ENCODE measurements at places on chromosomes 2 and 18. TPM values are rescaled to one million over a fixed set of nuclear protein-coding genes. Genes with fewer than 3 reads are reported as not detected.

- no peaks in the 10 kb centered on the region for H3K27me3 ChIP-seq
- no peak for DNase-seq
- no peak overlapping the region for H3K4me3 ChIP-seq
- no peaks in the 10 kb centered on the region for H3K4me1 ChIP-seq
Observed at GRCh38 chr2:165617741-165618481, 148.4 kb downstream of the CSRNP3 start.

GRCh38 chr2:188571543-188572303, 280.0 kb downstream of the GULP1 start:
- H3K4me3 ChIP-seq, result no peak overlapping the region
- no peaks in the 10 kb centered on the region for H3K4me1 ChIP-seq
- peak; percentile 6 for DNase-seq
- H3K27ac ChIP-seq, result no peak overlapping the region

- H3K4me3 ChIP-seq, result no peak overlapping the region
- DNase-seq, result peak; percentile 63
- no peaks in the 10 kb centered on the region for H3K27me3 ChIP-seq
- peaks cover 15% of the 10 kb centered on the region for H3K4me1 ChIP-seq
Observed at GRCh38 chr2:238952261-238952919, 104.5 kb downstream of the TWIST2 start.

- H3K4me1 ChIP-seq, result peaks cover 7% of the 10 kb centered on the region
- DNase-seq, result no peak
Observed at GRCh38 chr2:127139766-127140165, 32.8 kb upstream of the BIN1 start.

DNA sequence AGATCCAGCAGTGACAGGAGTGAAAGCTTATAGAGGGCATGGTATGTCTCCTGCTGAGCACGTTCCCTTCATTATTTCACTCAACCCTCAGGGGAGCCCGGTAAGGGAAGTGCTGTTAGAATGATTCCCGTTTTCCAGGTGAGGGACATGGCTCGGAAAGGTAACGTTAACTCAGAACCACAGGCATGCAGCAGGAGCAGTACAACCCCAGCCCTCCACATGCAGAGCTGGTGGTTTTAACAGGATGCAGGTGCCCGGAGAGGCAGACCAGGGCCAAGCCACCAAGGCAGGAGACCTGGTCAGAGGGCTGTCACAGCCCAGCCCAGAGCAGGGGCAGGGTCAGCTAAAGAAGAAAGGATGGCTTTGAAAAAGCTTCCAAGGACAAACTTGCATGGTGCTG, 268.5 kb downstream of the SH3BP4 start:
- H3K27me3 ChIP-seq, result no peaks in the 10 kb centered on the region
- no peak overlapping the region for H3K4me3 ChIP-seq
- H3K27ac ChIP-seq, result no peak overlapping the region
- no peaks in the 10 kb centered on the region for H3K36me3 ChIP-seq
- DNase-seq, result no peak

DNA sequence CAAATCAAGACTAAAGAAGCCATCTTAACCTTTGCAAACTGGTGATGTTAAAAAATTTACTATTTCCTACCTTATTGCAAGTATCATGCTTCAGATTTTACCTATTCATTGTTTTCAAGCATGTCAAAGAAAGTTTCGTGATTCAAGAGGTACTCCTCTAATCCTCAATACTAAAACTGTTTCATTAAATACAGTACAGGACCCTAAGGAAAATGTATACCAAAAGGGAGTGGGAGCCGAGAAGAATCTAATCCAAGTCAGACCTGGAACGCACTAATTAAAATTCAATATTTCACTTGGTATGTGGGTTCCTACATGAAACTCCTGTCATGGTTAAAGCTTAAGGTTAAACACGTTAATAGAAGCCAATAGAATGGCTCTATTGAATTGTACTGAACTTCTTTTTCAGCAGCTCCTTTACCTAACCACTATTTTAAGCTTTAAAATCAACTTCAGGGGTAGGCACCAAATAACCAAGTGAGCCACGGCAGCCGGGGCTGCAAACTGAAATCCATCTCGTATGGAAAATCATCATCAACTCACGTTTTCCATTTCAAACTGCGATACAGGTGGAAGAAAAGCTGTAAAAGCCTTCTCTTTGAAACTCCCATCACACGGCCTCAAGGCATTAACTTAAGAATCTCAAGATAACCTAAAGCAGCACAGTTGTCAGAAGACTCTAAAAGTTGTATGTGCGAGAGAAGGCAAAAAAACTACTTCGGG, 188.8 kb downstream of the ZEB2 start:
- peak overlapping the region; percentile 50 for H3K4me3 ChIP-seq
- H3K27ac ChIP-seq, result peak overlapping the region; percentile 90
- H3K4me1 ChIP-seq, result no peaks in the 10 kb centered on the region
- H3K36me3 ChIP-seq, result no peaks in the 10 kb centered on the region
- DNase-seq, result peak; percentile 15

- DNase-seq, result peak; percentile 49
- H3K4me3 ChIP-seq, result no peak overlapping the region
- H3K27ac ChIP-seq, result no peak overlapping the region
- no peaks in the 10 kb centered on the region for H3K36me3 ChIP-seq
- no peaks in the 10 kb centered on the region for H3K4me1 ChIP-seq
Observed at GRCh38 chr18:75581336-75582131, 154.0 kb upstream of the SMIM21 start.

GRCh38 chr2:1910592-1911246, 166.4 kb upstream of the PXDN start:
- no peak for DNase-seq
- H3K36me3 ChIP-seq, result no peaks in the 10 kb centered on the region
- H3K27me3 ChIP-seq, result no peaks in the 10 kb centered on the region
- no peak overlapping the region for H3K4me3 ChIP-seq

- DNase-seq, result no peak
- no peak overlapping the region for H3K27ac ChIP-seq
- H3K4me3 ChIP-seq, result no peak overlapping the region
- no peaks in the 10 kb centered on the region for H3K36me3 ChIP-seq
- no peaks in the 10 kb centered on the region for H3K4me1 ChIP-seq
- H3K27me3 ChIP-seq, result no peaks in the 10 kb centered on the region
Observed at GRCh38 chr2:609881-610280, 67.3 kb downstream of the TMEM18 start.

DNA sequence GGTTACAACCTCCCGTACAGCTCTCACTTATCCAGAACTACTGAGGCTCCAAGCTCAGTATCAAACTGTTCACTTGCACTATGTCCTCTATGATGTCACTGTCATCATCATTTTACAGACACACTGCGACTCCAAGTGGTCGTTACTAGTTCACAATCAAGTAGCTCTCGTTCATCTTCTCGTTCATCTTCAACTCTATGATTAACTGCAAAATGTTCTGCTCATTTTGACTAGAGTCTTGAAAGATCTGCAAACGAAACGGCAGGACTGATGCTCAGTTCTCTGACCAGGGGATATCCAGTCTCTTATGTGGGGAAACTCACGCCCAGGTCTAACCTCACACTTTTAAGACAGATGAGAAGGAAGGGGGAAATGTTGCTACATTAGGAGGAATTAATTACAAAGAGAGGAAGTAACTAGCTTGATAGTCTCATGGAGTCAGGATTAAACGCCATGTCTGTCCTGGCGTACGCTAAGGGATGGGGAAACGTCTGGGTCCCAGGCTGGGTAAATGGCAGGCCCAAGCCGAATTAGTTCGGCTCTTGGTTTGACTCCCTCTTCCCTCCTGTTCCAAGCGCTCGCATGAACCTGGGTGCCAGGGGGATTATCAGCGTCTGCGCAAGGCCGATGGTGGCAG, 794 bp upstream of the CHCHD5 start:
- H3K27ac ChIP-seq, result peak overlapping the region; percentile 98
- no peaks in the 10 kb centered on the region for H3K27me3 ChIP-seq
- H3K4me1 ChIP-seq, result peaks cover 12% of the 10 kb centered on the region
- peaks cover 3% of the 10 kb centered on the region for H3K36me3 ChIP-seq

GRCh38 chr2:211812587-211812986, 726.0 kb downstream of the ERBB4 start:
- no peak overlapping the region for H3K4me3 ChIP-seq
- H3K27me3 ChIP-seq, result no peaks in the 10 kb centered on the region
- H3K27ac ChIP-seq, result no peak overlapping the region
- H3K36me3 ChIP-seq, result no peaks in the 10 kb centered on the region
- DNase-seq, result no peak

DNA sequence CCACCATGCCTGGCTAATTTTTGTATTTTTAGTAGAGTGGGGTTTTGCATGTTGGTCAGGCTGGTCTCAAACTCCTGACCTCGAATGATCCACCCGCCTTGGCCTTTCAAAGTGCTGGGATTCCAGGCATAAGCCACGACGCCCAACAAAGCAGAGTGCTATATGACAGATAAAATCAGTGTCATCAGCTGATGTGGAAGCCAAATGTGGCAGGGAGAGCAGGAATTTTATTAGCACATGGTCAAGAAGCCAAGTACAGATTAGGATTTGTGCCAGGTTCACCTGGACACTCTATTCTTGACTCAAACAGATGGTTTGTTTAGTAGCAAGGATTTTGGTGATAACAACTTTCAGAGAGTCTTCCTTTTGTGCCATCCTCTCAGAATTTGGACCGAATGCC, 62.7 kb downstream of the LCLAT1 start:
- DNase-seq, result no peak
- no peak overlapping the region for H3K4me3 ChIP-seq
- H3K36me3 ChIP-seq, result no peaks in the 10 kb centered on the region
- peaks cover 10% of the 10 kb centered on the region for H3K4me1 ChIP-seq
- H3K27ac ChIP-seq, result no peak overlapping the region

DNA sequence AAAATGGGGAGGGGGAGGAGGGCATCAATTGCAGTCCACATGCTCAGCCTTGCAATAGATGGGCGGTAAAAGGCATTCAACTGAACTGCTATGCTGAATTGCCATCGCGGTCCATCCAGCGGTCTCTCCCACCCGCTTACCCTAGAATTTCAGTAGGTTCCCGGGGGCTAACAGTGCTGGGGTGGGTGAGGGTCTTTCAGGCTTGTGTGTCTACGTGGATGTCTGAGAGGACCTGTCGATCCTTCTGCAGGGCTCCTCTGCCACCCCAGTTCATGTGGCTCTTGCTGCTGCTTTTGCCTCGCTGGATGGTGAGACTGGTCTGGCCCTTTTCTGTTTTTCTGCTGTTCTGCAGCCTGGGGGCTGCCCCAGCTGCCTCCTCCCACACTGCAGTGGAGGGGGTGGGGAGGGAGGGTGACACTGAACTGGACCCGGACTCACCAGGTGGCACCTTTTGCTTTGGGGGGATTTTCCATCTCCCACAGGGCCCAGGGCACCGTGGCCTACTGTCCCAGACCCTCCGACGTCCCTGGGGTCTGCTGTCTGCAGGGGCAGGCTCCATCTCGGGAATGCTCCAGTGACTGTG, 14.1 kb downstream of the ACKR3 start:
- no peak overlapping the region for H3K27ac ChIP-seq
- DNase-seq, result no peak
- H3K27me3 ChIP-seq, result no peaks in the 10 kb centered on the region
- no peak overlapping the region for H3K4me3 ChIP-seq
- no peaks in the 10 kb centered on the region for H3K36me3 ChIP-seq

ALLC gene
- total RNA-seq, result not detected

APCDD1 gene
- total RNA-seq, result 17.3 TPM

TWIST2 gene
- 118 TPM for total RNA-seq

PDE1A gene
- 6.7 TPM for total RNA-seq

NPAS2 gene
- 3.6 TPM for total RNA-seq

CAVIN2 gene
- 12.6 TPM for total RNA-seq

CCL20 gene
- total RNA-seq, result not detected

ST6GAL2 gene
- total RNA-seq, result not detected

NCKAP5 gene
- 2.6 TPM for total RNA-seq

TANK gene
- 104 TPM for total RNA-seq

LRRC30 gene
- not detected for total RNA-seq

BOLL gene
- total RNA-seq, result not detected

UGT1A5 gene
- not detected for total RNA-seq

ALPP gene
- total RNA-seq, result not detected
